HFFc6 (cell line): ENCODE measurements at places on chromosomes 3 and 15. TPM values are rescaled to one million over a fixed set of nuclear protein-coding genes. Genes with fewer than 3 reads are reported as not detected.
A peak's percentile ranks its signal among the peaks of the same experiment; 100 is the strongest.

GRCh38 chr15:66452420-66452819 lies 45.1 kb downstream of the SNAPC5 start:
- DNase-seq: no peak

DNA sequence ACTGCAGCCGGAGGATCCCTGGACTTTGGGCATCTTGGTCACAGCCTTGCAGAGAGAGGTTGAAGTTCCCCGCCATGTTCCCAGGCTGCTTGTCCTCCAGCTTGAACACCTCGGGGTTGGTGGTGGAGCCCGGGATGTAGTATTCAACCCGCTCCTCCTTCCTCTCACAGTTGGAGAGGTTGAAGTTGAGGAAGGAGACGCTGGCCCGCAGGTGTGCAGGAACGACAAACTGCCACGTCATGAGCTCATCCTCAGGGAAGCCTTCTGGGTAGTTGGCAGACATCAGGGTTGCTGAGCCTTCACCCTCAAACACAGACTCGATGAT lies 35.7 kb downstream of the CDCP1 start:
- DNase-seq: no peak

DNA sequence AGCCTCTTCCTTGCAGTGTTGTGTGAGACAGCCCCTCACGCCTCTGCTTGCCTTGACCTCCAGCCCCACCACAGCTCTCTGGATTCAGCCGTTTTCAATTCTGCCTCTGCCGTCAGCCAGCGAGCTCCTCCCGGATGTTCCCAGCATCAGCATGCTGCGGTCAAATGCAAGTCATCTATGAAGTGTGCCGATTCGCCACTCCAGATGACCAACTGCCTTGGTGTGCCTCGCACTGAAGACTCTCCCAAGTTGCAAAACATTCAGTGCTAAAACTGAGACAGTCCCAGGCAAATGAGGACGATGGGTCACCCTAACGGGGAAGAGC lies 30.6 kb upstream of the RASA2 start:
- peak; percentile 95 for DNase-seq

- DNase-seq: peak; percentile 96
Measured at GRCh38 chr15:69557020-69557706, 104.5 kb downstream of the RPLP1 start.

DNA sequence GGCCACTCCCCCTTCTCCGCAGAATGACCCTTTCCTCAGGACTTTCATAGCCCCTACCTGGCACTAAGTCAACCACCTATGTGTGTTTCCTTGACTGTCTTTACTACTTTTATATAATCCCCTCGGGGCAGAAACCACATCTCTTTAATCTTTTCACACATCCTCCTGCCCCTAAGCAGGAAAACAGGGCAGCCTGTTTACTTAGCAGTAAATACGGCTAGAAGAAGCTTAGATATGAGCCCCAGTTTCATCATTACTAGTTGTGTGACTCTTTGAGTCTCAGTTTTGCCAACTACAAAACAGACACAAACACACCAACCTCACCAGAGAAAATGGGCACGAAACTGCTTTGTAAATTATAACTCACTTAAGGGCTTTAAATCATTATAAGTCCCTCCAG lies 98.3 kb downstream of the CYP19A1 start:
- no peak for DNase-seq

- no peak for DNase-seq
Measured at GRCh38 chr3:169603661-169604060, 59.9 kb downstream of the MECOM start.

The DTX3L gene
- 7.4 and 15.4 TPM in 2 replicates for total RNA-seq

The STRIT1 gene
- not detected in 3 replicates for total RNA-seq

The TMEM266 gene
- total RNA-seq: 0.20 to 0.24 TPM in 2 of 3 replicates, not detected in the other

The NPAP1 gene
- not detected in 3 replicates for total RNA-seq

The CFAP91 gene
- total RNA-seq: not detected in 3 replicates
